ENCODE measurements at places on chromosomes 1 and 21.

DNA sequence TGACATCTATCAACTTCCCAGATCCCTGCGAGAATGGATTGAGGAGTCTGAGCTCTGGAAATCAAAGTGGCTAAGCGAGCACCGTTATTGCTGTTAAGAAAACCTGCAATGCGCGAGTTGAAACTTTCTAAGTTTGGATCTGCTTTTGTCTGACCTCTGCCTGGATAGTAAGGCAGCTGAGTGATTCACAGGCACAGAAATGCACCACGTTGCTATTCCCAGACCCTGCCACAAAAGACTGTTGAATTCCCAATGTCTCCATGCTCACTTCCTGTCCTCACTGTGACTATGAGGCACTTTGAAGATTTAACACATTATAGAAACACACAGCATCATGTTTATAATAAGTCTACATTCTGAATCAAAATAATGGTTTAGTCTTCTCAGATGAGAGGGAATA is 27.1 kb upstream of the CNIH3 start:
- DNase-seq = no peak

- DNase-seq = peak; percentile 73
Observed at GRCh38 chr1:59484096-59484495, 187.2 kb downstream of the FGGY start.

DNA sequence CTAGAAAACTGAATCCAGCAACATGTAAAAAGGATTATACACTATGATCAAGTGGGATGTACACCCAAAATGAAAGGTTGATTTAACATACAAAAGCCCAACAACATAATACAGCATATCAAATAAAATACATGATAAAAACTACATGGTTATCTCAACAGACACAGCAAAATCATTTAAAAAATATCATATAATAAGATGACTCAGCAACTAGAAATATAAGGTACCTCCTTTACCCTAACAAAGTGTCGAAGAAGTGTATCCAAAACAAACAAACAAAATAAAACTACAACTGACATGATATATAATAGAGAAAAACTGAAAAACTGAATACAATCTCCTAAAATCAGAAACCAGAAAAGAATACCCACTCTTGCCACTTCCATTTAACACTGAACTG is 969.1 kb downstream of the AMY1C start:
- DNase-seq = no peak

DNA sequence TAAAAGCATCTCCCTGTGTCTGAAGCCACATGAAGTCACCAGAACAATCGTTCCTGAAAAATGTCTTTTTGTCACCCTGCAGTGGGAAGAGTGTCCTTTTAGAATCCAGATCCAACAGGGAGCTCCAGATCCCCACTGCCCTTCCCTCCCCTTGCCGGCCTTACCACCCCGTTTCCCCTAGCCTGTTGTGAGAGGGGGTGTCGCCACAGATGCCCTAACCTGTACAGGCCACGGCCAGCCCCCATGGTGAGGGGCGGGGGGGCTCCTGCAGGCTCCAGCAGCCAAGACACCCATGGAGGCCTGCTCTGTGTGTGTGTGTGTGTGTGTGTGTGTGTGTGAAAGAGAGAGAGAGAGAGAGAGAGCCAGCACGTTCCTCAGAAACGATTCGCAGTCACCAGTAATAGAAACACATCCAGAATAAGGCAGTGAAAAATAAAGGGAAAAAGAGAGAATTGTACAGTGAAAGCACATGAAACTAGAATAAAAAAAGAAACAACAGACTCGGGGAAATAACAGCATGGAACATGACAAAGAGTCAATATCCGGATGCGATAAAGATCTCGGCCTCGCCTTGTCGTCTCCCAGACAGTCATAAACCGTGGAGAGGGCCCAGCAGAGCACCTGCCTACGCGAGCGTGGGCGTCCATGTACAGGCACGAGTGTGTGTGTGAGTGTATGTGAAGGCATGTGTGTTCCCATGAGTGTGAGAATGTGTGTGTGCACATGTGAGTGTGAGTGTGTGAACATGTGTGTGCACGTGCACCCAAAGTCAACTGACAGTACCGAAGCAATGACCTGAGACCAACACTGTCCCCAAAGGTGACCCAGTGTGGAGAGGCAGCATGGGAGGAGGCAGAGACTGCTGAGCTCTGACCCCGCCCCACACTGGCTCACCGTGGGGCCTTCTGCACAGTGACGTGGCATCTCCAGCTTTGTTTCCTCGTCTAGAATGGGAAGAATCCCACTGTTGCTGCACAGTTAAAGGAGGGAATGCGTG is 303.8 kb downstream of the NPHP4 start:
- DNase-seq = no peak
